Activated CD8-positive, alpha-beta T cell treated with anti-CD3 and anti-CD28 coated beads for 36 hours (primary cell): ENCODE measurements at places on chromosomes 11 and 22.

DNA sequence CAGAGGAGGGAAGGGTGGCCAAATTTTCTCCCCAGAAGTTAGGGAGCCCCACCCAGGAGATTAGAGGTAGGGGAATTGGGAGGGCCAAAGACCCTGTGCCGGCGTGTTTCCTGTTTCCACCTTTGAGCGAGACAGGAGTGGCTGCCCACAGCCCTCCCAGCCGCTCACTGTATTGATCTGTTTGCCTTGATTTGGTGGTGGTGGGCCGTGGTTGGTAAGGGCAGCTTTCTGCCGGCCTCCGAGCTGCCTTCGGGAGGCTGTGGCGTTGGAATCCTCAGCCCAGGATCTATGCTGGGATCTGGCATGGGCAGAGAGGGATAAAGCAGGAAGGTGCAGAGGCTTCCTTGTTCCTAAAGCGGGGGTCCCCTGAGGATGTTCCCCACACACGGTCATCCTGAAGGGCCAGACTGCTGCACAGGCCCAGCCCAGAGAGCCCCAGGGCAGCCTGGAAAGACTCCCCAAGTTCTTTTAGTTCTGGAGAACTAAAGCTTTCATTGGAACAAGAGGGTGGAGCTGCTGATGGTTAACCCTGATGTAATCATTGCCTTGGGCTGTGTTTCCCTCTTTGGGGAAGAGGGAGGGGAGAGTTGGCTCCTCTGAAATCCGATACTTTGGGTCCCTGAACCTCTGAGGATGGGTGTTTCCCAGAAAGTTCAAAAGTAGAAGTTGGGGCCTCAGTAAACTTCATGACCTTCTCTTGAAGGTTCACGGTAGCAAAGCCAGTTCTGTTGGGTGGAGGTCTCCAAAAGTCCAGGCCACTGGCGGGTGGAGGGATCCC lies 7.2 kb downstream of the FAM83F start:
- DNase-seq, result no peak

DNA sequence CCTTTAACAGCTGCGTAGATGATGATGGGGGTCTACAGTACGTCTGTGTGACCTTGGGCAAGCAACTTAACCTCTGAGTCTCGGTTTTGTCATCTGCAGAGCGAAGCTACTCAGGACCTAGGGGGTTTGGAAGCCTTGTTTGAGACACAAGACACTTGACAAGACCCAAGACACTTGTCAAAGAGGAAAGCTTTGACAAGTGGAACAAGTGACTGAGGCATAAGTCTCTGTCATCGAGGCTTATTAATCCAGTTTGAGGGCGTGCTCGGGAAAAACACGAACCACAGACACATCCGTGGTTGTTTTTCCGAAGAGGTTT lies 732 bp upstream of the PC start:
- no peak for DNase-seq

- no peak for DNase-seq
Measured at GRCh38 chr11:35990170-35990569, 46.3 kb downstream of the LDLRAD3 start.

DNA sequence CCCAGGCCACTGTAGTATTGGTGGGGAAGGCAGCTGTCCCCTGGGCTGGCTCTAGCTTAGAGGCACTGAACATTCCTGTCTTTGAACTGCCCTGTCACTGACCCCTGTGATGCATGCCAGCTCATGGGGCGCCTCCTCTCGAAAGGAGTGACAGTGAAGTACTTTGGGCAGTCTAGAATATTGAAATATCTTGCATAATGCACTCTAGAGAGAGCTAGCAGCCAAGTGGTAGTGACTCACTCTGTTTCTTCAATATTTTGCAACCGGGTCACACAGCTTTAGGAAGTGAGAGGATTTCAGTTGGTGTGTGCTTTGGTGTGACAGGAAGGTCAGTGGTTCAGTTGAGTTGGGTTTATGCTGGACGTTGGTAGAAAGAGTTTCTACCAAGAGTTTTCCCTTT lies 35.5 kb upstream of the ST14 start:
- no peak for DNase-seq

DNA sequence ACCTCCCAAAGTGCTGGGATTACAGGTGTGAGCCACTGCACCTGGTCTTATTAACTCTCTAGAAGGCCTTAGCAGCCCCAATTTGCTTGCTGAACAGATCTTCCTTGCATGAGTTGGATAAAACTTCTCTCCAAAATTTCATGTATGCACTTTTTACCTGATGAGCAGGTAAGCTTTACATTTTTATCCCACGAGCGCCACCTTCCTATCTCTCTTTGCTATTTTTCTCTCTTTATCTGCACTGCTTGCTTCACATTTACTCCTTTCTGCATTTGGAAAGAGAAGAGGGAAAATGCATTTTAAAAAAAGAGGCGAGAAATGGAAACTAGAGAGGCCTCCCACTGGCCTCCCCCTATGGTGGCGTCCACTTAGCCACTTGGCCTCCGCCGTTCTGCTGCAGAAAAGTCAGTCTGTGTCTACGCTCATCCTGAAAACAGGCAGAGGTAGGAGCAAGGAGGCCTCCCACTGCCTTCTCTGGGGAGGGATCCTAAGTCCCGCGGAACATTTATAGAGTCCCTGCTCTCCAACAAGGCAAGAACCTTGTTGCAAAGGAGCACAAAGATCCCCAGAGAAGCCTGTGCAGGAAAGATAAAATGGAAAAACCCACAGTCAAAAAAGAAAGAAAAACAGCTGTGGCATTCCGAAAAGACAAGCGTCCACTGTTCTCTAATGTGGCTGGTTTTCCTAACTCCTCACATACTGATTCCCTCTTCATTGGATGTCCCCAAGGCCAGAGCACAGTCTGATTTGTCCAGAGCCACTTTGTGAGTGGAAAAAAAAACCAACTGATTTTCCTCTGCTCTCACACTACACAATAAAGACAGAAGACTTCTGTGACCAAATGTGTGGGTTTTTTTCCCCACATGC lies 62.2 kb upstream of the INCENP start:
- DNase-seq, result no peak

DNA sequence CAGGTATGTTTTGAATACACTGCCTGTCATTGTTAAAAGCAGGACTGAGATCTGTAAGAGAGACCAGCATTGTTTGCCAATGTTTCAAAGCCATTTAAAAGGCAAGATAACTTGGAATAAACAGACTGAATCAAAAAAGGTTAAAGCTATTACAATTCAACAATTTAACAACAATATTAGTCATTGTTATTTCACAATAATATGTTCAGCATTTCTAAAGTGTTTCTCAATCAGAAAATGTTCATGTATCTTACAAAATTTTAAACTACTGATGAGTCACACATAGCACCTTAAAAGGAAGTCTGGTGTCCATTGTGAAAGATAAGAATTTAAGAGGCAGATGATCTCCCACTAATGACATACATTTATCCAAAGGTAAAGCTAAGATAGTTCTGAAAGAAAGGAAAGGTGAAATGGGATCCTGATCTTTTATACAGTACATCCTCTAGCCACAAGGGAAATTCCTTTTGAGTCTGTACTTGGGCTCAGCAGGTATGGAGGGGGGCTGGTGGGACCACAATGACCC lies 79.7 kb downstream of the MAML2 start:
- DNase-seq, result no peak
